NB4 (cell line): ENCODE measurements at places on chromosomes 5 and 9.
A peak's percentile ranks its signal among the peaks of the same experiment; 100 is the strongest.

DNA sequence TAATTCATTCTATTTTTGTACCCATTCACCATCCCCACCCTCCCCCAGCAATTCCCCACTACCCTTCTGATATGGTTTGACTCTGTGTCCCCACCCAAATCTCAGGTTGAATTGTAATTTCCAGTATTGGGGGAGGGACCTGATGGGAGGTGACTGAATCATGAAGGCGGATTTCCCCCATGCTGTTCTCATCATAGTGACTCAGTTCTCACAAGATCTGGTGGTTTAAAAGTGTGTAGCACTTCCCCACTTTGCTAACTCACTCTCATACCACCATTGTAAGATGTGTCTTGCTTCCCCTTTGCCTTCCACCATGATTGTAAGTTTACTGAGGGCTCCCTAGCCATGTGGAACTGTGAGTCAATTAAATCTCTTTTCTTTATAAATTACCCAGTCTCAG is 25.9 kb upstream of the TESK1 start:
- no peak for DNase-seq

- no peak for DNase-seq
These were observed 68.1 kb downstream of the SEMA6A start for GRCh38 chr5:116506488-116506887.

DNA sequence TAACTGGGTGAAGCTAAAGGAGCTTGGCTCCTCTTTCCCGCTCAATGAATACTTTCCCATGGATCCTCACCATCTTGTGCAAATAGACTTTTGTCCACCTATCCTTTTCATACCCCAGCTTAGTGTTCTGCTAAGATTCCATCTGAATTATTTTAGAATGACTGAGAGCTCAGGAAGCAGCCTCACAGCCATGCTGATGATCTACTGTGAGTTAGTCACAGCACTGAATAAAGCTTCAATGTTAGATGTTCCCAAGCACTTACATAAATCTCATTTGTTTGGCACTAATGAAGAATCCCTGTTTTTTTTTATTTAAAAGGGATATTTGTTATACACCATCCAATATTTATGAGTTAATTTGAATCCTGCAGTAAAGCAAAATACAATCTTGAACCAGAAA is 317.6 kb upstream of the TRPC7 start:
- DNase-seq: no peak

GRCh38 chr9:4798281-4799032 is 5.7 kb downstream of the RCL1 start:
- DNase-seq: peak; percentile 64

- no peak for DNase-seq
These were observed 42.6 kb downstream of the PSIP1 start for GRCh38 chr9:15468145-15468544.

DNA sequence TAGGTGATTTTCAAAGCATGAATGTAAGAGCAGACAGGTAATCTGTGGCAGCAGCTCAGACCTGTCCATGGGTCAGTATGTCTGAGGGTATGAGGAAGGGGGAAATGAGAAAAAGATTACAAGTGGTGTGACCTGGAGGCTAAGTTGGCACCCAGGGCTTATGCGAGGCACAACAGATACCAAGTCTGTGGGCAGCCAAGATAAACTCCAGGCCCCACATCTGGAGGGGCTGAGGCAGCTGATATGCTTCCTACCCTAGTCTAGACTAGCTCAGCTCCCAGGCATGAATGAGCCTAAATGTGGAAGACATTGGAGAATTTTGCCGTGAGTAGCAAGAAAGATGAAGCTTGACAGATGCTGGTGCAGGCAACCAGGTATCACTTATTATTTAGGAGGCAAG is 151.7 kb downstream of the PIK3R1 start:
- no peak for DNase-seq

GRCh38 chr9:5140151-5140550 is 45.3 kb downstream of the INSL6 start:
- no peak for DNase-seq

- no peak for DNase-seq
These were observed 7.8 kb upstream of the CCDC192 start for GRCh38 chr5:127695346-127695745.

- peak; percentile 72 for DNase-seq
These were observed 46.7 kb downstream of the TNFSF8 start for GRCh38 chr9:114883709-114884108.

DNA sequence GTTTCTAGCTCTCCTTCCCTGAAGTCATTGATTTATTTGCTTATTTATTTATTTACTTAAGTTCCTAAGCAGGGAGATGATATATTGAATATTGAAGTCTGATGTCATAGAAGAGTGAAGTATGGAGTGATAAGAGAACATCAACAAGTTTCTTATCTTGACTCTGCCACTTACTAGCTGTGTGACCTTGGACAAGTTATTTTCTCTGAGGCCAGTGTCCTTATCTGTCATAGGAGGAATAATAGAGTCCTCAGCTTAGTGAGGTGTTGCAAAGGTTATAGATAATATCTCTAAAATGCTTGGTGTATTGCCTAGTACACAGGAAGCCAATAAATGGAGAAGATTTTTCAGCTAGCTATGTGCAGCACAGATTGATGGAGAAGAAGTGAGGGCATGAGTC is 32.4 kb upstream of the PIP5K1B start:
- DNase-seq: no peak

- DNase-seq: no peak
These were observed 485.0 kb upstream of the EDIL3 start for GRCh38 chr5:84869675-84870074.

- DNase-seq: no peak
These were observed 38.0 kb downstream of the GADD45G start for GRCh38 chr9:89642789-89643188.

- no peak for DNase-seq
These were observed 90.4 kb downstream of the UBE2R2 start for GRCh38 chr9:33907347-33907746.

DNA sequence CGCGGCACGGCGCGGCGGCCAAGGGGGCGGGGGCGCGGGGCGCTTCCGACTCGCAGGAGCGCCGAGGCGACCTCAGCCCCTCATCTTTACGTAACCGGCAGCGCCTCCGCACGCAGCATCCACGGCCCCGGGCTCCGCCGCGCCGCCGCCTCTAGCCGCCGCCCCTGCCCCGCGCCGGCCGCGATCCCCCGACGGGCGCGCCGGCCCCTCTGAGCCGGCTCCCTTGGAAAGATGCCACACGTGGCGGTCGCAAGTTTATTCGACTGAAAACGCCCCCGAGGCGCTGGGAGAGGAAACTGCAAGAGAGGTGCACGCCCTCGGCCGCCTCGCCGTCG is 1.0 kb downstream of the KLF9 start:
- DNase-seq: no peak
